Left hindlimb (tissue), 1 donor: ENCODE measurements at places on chromosomes 4 and X.

DNA sequence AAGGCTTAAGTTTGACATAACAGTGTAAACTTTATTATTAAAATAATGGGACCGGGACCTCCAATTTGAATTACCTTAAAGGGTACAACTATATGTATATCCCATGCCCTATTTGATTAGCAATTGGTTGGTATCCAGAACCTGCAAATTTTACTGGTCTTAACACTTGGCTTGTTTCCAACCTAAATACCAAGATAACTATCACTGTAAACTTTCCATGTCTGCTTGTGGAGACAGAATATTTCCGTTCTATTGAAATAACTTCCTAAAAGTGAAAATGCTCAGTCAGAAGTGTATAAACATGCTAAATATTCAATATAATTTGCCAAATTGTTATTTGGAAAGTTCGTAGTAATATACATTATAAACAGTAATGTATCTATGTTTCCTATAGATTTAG lies 154.0 kb downstream of the TMEM47 start:
- DNase-seq = no peak

- no peak for DNase-seq
Measured at GRCh38 chrX:30679369-30679768, 26.1 kb downstream of the GK start.

DNA sequence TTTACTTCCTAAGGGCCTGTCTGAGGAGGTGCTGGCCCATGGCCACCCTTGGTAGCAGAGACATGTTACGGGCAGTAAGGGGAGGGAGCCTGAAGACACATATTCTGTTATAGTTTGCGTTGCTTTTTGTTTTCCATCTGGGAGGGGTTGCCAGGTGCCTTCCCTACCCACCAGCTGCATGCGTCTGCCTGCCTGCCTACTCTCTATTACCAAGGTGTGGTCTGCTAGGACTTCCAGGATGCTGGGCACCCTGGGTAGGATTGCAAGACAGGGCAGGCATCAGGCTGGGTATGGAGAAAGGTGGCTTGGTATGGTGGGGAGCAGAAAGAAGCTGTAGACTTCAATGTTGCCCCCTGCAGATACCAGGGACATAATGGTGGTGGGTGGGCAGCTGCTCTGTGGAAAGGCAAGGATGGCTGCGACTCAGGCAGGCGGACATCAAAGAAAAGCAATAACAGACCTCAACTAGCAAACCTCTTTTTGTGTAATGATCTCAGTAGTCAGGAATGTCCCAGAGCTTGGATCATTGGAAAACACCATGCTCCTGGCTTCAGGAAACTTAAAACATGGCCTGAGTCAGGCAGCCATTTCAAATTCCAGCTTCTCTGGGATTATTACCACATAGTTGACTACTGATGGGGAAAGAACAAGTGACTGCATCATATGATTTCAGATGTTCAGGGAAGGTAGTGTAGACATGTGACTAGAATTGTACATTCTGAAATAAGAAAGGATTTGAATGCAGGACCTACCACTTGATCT lies 67.8 kb downstream of the HOPX start:
- no peak for DNase-seq

GRCh38 chrX:41087201-41087600 lies 2.0 kb downstream of the USP9X start:
- no peak for DNase-seq

- no peak for DNase-seq
Measured at GRCh38 chr4:23061431-23061830, 368.7 kb downstream of the GBA3 start.

- DNase-seq = no peak
Measured at GRCh38 chrX:9525511-9526248, 60.8 kb downstream of the TBL1X start.

DNA sequence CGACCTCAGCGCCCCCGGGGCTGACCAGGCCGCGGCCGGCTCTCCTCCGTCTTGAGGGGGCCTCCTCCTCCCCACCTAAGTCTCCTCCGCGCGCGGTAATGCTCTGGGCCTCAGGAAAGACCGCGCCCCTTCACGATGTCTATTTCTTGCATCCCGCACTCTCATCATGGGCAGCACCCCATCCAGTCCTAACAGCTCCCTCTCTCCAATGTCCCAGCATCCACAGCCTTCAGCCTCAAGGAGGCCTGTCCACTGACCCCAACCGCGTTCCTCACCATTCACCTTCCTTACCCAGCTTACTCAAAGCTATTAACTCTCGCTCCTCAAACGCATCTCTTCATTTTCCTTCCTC lies 77.5 kb downstream of the MAGED4 start:
- DNase-seq = no peak

DNA sequence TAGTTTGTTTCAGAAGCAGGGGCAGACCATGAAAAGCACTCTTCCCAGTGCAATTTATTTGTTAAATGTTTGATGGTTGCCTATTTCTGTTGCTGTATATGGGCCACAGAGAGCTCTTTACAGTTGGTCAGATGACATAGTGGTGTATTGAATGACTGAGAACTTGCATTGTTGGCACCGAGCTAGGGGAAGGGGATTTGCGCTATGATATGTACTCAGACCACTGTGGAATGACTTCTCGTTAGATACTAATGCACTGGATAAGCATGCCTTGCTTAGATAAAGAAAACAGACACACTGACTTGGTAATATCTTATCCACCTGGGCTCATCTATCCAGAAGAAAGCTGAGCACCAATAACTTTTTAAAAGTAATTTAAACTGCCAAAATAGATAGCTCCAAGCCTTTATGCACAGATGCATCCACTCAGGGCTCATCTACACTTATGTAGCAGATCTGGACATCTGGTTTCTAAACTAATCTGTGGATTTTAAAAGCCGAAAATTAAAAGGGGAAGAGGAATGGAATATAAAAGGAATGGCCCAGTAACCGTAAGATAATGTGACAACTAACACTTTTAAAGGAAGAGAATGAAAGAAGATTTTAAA lies 132.7 kb downstream of the GATB start:
- DNase-seq = no peak

DNA sequence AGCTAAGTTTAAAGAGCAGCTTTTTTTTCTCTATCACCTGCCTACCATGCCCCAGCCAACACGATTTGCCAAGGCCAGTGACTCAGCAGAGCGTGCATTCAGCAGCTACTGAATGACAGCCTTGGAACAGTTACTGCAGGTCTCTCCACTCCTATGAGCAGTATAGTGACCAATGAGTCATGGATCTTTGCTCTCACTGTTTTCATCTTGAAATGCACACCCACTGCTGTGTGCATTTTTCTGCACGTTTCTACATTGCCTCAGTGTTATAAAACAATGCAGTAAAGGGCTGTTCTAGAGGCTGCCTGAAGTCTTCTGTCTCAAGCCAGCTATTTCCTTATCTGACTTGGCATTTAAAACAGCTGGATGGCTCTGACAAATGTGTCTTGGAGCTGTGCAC lies 66.0 kb upstream of the C4orf54 start:
- DNase-seq = no peak

DNA sequence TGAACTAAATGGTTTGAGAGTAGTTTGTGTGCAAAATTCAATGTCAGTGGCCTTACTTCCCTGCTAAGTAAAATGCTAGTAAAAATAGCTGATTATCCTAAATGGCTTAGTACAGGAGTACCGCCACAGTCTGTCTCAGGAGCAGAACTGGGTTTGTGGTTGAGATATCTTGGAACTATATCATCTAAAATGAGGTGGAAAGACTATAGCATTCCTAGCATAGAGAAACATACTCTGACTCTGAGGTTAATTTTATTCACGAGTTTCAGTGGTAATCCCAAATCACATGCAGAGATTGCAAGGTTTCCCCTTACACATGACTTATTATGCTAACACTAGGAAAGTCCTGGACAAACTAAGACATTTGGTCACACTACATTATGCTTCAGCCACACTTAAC lies 70.4 kb downstream of the OR13H1 start:
- no peak for DNase-seq

DNA sequence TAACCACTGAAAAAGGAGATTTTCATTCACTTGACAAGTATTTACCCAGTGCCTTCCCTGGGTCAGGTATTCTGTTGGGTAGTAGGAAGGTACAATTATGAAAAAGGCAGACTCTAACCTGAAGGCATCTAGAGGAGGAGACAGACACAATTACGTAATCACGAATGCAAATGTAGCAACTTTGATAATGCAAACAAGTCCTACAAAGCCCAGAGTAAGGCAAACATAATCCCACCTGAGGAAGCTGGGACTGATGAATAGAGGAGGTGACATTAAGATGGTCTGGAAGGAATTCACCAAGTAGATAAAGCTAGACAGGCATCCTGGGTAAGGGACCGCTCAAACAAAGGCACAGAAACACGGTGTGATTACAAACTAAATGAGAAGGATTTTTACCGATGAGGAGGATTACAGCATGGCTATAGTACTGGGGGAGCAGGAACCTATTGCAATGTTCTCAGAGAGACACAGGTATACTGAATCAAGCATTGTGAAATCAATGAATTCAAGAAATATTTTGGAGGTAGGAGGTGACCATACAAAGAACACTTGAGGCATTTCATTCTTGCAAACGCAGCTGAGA lies 37.1 kb downstream of the TMEM150C start:
- DNase-seq = no peak

- no peak for DNase-seq
Measured at GRCh38 chrX:15350329-15350996, 15.1 kb upstream of the PIGA start.

DNA sequence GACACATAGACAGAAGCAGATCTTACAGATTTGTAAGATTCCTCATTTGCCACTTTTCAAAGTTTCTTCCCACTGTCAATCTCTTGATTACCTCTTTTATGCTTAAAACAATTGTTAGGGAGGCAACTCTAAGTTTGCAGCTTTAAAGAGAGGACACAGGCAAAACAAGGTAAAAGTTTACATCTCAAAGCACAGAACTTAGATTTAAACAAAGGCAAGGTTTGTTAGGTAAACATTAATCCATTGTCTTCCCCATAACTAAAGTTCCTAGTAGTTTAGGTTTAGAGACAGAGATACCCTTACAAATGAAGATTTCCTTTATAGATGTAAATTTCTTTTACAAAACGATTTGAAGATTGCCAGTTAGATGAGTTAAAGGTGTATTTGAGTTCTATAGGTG lies 176.9 kb downstream of the AASDH start:
- DNase-seq = no peak

DNA sequence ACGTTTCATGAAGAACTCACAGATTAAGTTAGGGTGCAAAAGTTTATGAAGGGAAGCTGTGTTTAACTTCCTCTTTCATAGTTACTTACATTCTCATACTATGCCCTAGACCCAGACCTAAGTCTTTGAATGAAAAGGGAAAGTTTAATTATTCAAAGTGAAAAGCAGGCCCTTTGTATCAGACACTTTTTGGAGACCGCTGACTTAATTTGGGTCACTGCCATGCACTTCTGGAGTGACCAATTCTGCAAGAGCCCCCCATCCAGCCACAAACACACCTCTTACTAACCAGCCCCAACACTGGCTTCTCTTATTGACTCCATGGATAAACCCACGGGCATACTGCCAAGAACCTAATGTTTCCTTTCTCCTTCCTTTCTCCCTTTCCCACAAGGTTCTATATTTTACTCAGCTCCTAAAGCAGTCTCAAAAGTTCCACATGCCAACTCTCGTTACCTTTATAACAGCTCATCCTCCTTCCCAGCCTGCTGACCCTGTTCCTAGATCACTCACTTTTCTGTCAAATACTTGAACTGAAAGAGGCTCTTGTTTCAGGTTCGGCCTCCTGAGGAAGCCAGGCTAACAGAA lies 34.5 kb downstream of the ABCE1 start:
- peak; percentile 30 for DNase-seq

GRCh38 chrX:131845201-131845600 lies 177.9 kb upstream of the STK26 start:
- DNase-seq = no peak

GRCh38 chr4:80540349-80540748 lies 204.8 kb downstream of the CFAP299 start:
- DNase-seq = no peak
